ENCODE measurements at places on chromosomes 1 and 21. TPM values are rescaled to one million over a fixed set of nuclear protein-coding genes. Genes with fewer than 3 reads are reported as not detected.

GRCh38 chr1:160267284-160267991 is 5.1 kb upstream of the DCAF8 start:
- DNase-seq: no peak

GRCh38 chr1:155134880-155135414 is 705 bp upstream of the SLC50A1 start:
- peak; percentile 97 for DNase-seq

DNA sequence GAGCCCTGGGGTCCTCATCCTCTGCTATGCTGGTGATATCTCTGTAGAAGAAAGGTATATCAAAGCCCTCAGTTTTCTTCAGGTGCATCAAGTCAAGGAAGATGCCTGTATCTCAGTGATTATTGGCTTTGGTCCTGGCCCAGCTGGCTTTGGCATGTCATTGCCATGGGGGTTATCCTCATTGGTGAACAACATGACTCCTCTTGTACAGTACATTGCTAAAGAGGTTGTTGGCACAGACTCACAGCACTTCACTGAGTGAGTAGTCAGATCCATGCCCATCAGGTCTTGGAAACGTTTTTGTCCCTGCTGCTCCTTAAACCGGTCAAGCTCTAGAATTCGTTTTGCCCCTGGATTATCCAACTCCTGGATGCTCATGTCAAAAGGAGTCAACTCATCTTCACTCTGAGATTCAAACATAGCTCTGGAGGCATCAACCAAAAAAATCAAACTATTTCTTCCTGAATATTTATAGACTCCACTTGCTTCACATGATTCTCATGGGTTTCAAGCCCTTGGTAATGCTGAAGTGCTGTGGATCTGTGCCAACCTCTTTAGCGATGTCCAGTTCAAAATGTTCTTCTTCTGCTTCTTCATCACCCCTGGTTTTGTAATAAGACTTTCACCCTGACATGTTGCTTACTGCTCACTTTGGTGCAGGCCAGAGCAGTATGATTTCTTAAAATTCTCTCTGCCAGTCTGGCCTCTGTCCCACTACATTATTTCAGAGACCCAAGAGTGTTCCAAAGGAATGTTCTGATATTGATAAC is 43.0 kb upstream of the RAB3GAP2 start:
- DNase-seq: no peak

- DNase-seq: no peak
These were observed 1202.9 kb downstream of the NCAM2 start for GRCh38 chr21:22201126-22201525.

GRCh38 chr1:233707153-233707879 is 93.4 kb downstream of the KCNK1 start:
- DNase-seq: no peak

GRCh38 chr1:91891454-91891853 is 5.5 kb upstream of the TGFBR3 start:
- DNase-seq: no peak

GRCh38 chr1:206909161-206909882 is 12.1 kb downstream of the IL24 start:
- DNase-seq: peak; percentile 83

DNA sequence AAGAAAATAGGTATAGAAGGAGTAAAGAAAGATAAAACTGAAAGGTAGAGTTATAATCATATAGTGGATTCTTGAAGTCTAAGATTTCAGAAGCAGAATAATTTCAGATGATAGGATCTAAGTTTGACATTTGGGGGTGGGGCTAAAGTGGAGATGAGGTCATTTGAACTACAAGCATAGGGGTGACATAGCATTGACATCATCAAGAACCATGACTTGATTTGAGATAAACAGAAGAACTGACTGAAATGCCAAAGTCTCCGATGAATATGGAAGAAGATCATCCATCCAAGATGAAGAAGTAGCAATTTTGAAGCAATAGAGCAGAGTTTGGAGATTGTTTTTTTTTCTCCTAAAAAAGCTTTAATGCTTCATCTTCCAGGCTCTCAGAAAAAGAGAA is 122.3 kb downstream of the MACF1 start:
- no peak for DNase-seq

DNA sequence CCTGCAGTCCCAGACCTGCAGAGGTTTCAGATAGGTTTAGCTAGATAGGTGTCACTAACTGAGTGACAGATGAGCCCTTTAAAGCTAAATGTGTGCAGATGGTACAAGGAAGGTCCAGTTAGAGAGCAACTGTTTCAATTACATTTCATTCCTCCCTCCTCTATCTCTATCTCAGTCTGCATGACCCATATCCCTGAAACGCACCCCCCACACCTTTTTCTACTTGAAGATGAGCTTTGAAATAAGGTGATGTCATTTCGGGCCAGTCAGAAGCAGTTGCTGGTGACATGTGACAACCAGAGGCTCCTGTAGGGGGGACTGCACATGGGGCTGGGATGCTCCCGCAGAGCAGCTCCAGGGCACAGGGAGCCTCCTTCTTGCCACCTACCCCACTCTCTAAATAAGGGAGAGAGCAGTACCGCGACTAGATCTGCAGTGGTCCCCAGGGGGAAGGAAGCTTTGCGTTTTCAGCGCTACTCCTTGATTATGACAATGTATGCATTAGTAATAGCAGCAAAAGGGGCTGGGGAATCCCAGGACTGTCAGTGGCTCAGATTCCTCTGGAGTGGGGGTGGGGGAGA is 4.3 kb downstream of the ATP8B2 start:
- DNase-seq: peak; percentile 19

PRPF38B gene
- 27.3 TPM for total RNA-seq

C8B gene
- total RNA-seq: not detected

AK5 gene
- total RNA-seq: 3.5 TPM

TNFRSF8 gene
- 1.00 TPM for total RNA-seq

PIK3CD gene
- total RNA-seq: 9.2 TPM

All from posterior vena cava (tissue), 2 donors.